Stimulated activated CD8-positive, alpha-beta memory T cell treated with anti-CD3 and anti-CD28 coated beads, Interleukin-12 subunit alpha, Interleukin-12 subunit beta, amount 100 ng/mL, for 1 hour (primary cell): ENCODE measurements at places on chromosomes 3 and 15.
A peak's percentile ranks its signal among the peaks of the same experiment; 100 is the strongest.

- DNase-seq: no peak
Observed at GRCh38 chr15:87268675-87269074, 987.9 kb downstream of the NTRK3 start.

DNA sequence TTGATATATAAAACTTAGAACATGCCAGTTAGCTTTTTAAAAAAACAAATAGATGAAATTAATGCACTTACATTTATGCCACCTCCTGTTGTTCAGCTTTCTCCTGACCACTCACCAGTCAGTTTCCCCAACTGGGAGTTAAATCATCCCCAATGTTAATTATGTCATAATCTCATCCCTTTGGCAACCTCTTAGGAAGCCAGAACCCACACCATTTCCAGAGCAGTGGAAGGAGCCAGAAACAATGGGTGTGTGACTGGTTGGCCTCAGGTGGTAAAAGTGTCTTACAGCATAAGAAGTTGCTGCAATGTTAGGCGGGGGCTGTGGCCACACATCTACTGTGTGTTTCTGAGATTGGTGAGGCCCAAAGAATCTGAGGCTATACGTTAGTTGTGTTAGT lies 46.5 kb upstream of the MITF start:
- no peak for DNase-seq

GRCh38 chr3:111690242-111690641 lies 95.1 kb upstream of the ZBED2 start:
- no peak for DNase-seq

DNA sequence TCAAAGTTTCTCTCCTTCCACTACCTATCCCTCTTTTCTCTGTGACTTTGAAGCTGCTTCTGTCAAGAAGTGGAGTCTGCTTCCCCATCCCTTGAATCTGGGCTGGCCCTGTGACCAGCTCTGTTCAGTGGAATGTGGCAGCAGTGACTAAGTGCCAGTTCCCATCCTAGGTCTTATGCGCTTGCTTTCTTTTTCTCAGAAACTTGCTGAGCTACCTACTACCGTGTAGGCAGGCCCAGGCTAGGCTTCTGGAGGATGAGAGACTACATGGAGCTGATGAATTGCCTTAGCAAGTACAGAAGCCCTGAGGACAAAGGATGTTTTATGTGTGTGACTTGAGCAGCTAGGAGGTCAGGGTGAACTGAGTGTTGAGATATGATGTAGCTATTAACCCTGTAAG lies 123.2 kb downstream of the PDCD6IP start:
- no peak for DNase-seq

DNA sequence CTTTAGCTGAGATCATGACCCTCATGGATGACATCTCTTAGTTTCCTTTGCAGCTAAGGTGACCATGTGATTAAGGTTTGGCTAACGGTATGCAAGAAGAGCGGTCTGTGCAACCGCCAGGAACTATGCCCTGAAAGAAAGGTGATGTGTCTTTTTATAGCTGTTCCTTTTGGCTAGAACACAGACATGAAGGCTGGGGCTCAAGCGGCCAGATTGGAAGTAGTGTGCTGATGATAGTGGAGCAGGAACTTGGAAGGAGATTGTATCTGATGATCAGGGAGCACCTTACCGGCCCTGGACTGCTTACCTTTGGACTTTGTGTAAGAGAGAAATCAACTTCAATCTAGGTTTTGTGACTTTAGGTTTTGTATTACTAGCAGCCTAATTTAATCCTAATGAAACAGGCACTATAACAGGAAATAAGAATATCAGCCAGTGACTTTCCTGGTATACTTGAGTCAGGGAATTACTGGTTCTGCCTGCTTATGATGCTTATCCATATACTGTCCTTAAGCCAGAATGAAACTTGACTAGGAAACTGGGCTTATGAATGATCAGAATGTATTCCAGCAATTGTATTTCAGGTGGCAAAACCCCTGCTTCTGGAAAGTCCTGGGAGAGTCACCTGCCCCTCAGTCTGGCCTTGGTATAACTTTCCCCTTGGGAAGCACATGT lies 164.3 kb upstream of the LRIG1 start:
- no peak for DNase-seq

GRCh38 chr15:75468913-75469598 lies 17.6 kb upstream of the SIN3A start:
- DNase-seq: no peak

- no peak for DNase-seq
Observed at GRCh38 chr3:46996689-46997452, 17.4 kb downstream of the NBEAL2 start.

DNA sequence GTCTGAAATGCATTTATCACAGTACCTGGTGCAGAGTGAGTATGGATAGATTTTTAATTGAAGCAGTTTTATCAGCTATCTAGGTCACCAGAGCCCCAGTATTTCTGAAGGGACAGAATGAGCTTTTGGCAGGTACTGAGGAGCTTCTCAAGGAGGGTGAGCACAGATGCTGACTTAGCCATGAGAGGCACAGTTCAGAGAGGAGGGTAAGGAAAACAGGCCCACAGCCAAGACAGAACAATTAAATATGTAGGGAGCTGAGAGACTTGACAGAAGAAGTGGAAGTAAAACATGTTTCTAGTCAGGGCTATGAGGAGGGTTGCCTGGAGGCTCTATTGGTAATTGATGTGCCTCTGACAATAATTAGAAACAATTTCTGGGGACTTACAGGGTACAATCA lies 20.1 kb downstream of the ZNF80 start:
- DNase-seq: no peak

GRCh38 chr3:23324745-23325144 lies 121.6 kb downstream of the UBE2E2 start:
- DNase-seq: no peak

DNA sequence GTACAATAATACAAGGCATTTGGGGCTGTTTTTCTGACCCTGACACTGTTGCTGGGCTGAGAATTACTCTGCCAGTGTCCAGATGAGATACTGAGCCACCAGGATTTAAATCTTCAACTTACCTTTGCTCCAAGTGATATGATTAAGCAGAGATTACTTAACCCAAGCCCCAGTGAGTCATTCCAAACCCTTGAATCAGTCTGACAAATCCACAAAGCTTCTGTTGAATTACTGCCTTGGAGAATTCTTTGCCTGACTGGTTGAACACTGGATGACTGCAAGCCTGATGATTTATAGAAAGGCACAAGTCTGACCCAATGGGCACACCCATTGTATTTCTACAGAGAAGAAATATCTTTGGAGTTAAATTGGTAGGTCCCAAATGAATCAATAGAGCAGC lies 88.2 kb upstream of the TSC22D2 start:
- DNase-seq: no peak

DNA sequence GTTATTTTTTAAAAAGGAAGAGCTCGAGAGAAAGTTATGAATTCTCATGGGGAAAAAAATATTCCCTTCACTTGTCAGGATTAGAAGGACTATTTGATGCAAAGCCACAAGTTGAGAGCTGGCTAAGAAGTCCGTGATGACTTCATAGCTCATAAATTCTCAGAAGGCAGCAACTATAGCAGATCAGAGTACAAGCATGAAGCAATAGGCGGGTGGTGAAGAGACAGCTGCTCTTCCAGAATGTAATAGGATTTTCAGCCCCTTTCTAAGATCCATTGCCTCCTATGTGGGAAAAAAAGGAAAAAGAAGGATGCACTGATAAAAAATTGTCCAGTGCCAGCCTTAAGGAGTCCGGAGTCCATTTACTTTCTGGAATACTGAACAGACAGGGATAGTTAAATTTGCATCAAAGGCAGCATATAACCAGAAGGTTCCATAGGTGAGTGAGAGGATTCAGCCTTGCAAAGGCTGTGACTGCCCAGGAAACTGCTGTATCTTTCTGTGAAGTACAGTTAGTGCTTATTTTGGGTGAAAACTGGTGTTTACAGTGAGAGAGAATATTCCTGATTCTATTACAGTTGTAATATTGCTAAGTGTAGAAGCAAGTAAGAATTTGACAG lies 929.5 kb upstream of the ALCAM start:
- no peak for DNase-seq

GRCh38 chr3:78737988-78738387 lies 1029.8 kb downstream of the ROBO1 start:
- DNase-seq: no peak

- no peak for DNase-seq
Observed at GRCh38 chr3:43859766-43860165, 169.0 kb downstream of the ABHD5 start.

- DNase-seq: peak; percentile 23
Observed at GRCh38 chr15:97909291-97909891, 51.1 kb upstream of the ARRDC4 start.
